ENCODE measurements at places on chromosomes 1 and 21.

GRCh38 chr1:222736470-222736869, 532 bp upstream of the FAM177B start:
- DNase-seq = no peak

DNA sequence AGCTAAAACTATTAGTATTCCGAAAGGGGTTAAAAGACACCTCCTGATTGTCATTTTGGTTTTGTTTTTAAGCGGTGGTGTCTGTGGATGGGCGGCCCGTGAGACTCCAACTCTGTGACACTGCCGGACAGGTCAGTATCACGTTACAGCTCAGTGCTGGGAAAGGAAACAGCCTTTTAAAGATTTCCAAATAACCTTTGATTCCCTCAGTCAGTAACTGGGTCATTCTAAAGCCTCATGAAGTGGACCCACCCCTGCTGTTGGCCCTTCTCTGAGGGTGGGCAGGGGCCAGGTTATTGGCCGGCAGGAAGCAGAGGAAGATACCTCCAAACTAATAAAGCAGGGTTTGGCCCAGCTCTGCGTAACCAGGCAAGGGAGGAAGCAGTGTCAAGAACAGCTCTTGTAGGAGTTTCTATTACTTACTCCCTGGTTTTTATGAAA, 2.3 kb downstream of the RHOU start:
- no peak for DNase-seq

DNA sequence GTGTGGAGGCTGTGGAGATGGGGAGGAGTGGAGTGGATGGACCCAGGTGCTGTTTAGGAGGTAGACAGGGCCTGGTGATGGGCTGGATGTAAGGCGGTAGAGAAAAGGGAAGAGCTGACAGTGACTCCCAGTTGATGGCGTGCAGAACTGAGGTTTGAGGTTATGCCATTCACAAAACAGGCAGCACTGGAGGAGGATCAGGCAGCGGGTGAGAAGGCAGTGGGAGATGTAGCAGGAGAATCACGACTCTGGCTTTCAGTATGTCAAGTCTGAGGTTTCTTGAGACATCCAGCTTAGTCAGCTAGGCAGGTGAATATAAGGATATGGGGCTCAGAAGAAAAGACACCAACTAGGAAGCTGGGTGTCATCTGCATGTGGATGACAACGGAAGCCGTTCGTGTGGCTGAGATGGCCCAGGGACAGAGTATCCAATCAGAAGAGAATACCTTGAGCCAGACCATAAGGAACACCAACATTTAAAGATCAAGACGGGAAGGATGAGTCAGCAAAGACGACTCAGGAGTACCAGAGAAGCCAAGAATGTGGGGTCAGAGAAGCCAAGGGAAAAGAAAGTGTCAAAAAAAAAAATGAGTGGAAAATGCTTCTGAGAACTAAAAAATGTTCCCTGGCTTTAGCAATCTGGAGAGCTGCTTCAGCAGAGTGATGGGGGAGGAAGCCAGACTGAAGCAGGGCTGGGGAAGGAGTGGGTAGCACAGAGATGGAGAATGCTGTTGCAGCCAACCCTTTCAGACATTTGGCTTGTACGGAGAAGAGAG, 15.2 kb downstream of the LRRN2 start:
- DNase-seq = peak; percentile 82

DNA sequence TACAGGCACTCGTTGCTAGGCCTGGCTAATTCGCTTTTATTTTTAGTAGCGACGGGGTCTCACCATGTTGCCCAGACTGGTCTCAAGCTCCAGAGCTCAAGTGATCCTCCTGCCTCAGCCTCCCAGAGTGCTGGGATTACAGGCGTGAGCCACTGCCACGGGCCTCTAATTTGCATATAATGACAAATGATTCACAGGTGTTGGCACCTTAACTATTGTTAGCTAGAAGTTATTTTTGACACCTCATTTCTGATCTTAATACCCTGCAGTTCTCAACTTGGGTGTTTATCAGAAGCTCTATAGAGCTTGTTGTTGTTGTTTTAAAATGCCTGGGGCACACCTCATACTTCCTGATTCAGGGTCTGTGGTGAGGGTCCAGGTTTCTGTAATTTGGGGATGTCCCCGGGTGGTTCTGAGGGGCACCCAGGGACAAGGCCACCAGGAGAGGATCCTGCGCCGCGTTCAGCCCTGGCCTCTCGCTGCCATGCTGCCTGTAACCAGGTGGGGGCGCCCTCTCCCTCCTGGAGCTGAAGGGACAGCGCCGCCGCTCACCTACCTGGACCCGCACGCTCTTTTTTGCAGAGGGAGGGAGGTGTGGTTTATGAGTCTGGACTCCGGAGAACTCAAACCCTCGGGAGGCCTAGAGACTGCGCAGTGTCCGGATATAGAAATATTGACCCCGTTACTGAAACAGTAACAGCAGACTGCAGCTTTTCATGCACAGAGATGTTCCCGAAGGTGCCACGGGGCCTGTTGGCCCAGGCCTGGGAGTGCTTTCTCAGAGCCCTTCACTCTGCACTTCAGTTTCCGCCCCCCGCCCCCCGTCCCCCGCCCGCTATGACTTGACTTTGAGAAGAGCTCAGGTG, 23.0 kb upstream of the NEK2 start:
- peak; percentile 68 for DNase-seq

All from GM23248 (cell line).